NT2/D1 (cell line): ENCODE measurements at places on chromosomes 1 and 21.
A peak's percentile ranks its signal among the peaks of the same experiment; 100 is the strongest.

DNA sequence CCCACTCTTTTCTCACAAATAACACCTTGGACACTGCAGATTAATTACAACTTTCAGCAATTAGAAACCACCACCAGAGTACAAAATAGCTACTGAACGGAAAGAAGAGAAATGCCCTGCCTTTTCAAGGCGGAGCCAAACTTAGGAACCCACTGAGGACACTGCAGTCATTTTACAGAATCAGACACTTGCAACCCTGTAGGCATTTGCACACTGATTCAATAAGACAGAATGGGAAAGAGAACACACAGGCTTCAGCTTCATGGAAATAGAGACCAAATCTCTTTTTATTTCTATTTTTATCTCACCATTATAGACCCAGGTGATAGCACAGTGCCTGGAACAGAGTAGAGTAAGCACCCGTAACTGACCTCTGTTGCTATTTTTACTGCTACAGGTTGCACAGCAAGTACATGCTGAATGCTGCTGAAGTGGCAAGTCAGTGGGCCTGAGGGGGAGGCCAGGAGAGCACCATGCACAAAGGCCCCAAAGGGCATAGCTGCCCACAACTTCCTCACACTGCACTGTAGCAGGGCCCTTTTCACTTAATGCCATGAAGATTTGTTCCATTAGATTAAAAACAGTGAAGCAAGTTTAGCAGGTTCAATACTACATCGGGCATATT is 50.7 kb upstream of the EDARADD start:
- DNase-seq = no peak

GRCh38 chr1:218735436-218736032 is 390.4 kb downstream of the TGFB2 start:
- DNase-seq = no peak

DNA sequence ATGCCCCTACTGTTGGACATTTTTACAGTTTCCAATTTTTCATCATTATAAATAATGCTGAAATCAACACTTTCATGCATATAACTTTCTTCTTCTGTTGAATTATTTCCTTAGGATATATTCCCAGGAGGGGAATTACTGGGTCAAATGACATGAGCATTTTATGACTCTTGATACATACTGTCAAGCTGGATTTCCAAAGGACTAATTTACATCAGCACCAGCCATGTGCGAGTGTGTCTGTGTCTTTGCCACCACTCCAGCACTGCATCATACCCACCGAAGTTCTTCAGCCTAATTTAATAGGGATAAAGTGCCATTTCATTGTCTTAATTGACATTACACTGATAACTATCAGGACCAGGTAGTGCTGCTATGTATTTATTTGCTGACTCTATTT is 146.7 kb downstream of the CSMD2 start:
- no peak for DNase-seq

DNA sequence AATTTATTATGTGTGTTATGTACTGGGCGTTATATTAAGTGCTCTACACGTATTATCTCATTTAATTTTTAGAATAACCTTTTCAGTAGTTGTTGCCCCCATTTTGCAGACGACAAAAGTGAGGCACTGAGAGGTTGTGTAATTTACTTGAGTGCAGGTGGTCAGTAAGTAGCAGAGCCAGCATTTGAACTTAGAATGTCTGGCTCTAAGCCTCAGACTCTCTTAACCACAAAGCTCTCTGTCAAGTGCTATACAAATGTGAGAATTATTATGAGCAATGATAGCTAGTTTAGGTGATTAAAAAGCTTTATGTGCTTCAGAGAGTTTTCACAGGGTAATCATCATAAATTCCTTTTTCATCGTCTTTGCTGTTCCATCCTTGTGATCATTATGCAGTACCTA is 96.3 kb upstream of the UBE2U start:
- no peak for DNase-seq

DNA sequence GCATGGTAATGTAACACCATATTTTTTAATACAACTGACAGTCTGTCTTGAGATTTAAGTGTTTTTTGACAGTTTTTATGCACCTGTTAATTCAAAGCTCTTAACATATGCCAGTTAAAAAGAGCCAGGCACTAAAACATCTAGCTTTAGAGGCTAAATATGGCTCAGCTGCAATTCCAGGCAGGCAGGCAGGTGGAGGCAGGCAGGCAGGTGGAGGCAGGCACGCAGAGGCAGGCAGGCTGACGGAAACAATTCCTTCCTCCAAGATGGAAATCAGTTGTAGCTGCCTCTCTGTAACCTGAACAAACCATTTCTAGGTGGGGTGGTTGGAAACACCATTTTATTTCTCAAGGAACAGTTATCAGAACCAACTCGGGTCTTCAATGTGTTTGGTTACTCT is 51.2 kb downstream of the GORAB start:
- DNase-seq = no peak

DNA sequence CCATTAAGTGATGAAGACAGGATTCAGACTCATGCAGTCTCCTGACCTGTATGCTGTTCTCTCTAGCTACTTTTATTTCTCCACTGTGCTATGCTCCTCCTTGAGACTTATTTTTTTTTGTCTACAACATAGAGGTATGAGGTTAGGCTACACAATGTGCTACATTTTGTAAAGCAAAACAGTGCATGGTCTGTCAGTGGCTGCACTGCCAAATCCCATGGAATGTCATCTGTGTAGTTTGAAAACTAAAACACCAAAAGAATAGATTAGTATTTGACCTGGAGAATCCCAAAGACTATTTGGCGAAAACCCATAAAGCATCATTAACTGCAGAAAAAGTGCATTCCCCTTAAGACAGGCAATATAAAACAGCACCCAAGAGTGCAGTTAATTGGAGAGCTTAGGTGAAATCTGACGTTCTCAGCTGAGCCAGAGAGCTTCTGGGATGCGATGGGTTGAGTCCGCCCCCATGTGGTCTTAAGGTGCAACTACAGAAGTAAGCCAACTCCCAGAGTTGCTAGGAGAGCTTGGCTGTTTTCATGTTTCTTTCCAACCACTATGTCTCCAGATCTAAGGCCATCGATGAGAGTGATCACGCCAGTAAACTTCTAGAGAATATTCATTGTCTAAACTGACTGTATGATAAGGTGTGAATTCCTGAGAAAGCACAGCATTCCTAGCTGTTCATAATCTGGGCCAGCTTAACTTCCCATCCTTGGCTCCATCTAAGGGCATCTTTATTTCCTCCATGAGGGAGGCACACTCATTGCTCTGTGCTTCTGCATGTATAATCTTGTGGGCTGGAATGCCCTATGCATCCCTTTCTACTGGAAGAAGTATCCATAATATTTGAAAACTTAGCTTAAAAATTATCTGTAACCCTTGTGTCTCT is 20.7 kb upstream of the CYP2J2 start:
- DNase-seq = peak; percentile 73

DNA sequence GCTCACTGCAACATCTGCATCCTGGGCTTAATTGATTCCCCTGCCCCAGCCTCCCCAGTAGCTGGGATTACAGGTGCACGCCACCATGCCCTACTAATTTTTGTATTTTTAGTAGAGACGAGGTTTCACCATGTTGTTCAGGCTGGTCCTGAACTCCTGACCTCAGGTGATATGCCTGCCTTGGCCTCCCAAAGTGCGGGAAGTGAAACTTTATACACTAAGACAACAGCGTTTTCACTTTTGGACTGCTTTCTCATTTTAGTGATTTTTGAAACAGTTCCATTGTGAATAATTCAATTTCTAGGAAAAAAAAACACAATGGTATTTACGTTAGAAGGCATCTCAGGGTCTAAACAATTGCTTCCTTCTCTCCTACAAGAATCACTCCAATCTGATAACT is 11.8 kb upstream of the KHDRBS1 start:
- DNase-seq = no peak

GRCh38 chr21:42315296-42315891 is at the start of gene TFF3:
Gene TFF3 (minus strand): TSS chr21:42315409. CDS start chr21:42315374, 35 bp downstream.
- DNase-seq = no peak

- DNase-seq = no peak
Observed at GRCh38 chr1:220299337-220299736, 27.1 kb upstream of the RAB3GAP2 start.

DNA sequence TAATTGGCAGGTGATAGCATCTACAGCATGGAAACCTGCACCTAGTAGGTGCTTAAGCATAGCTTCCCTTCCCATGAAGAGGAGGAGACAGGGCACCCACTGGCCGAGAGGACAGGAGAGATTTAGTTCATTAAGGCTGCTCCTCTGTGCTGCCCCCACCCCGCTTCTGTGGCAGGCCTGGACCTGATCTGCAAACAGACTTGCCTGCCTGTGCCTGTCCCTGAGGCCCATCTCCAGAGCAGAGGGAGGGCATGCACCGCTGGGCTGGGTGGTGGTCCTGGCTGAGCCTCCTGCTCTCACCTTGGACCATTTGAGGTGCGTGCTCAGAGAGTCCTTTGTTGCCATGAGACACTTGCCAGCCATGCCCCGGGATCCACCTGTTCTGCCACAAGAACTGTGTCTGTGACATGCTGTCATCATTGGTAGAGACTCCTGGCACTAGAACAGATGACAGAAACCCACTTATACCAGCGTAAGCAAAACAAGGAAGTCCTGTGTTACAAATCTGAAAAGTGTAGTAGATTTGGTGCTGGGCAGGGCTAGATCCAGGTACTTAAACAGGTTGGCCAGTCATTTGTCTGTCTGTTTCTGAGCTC is 55.6 kb downstream of the PTPRF start:
- DNase-seq = no peak

DNA sequence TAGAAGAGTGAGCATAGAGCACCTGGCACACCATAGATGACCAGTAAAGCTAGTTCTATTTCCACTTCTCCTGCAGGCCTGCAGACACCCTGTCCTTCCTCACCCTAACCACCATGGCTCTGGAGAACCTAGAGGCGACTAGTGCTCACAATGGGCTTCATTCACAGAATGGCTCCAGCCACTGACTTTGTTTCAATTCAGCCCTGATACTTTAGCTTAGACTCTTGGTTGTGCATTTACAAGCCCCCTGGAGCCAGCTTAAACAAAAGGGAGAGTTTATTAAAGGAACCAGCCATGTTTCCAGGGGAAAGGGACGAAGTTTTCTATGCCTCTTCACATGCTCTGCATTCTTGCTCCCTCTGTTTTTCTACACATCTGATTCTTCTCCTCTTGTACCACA is 123.7 kb downstream of the NAV1 start:
- no peak for DNase-seq

DNA sequence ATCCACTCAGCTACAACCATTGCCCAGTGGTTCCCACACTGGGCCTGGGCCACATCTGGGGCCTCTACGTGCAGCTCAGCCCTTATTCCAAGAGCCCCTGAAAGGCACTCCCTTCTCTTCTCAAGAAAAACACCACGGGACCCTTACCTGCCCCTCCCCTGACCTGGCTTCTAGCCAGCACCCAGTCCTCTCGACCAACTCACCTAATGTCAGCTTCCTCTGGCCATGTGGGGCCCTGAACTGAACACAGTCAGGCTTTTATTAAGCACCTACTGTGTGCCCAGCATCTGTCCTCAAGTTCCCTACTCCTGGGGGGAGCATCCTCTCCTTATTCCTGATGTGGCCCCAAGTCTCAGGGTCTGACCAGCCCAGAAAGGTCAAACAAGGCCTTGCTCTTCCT is 208.4 kb downstream of the MATN1 start:
- no peak for DNase-seq

- no peak for DNase-seq
Observed at GRCh38 chr1:99751877-99752504, 14.4 kb downstream of the FRRS1 start.

DNA sequence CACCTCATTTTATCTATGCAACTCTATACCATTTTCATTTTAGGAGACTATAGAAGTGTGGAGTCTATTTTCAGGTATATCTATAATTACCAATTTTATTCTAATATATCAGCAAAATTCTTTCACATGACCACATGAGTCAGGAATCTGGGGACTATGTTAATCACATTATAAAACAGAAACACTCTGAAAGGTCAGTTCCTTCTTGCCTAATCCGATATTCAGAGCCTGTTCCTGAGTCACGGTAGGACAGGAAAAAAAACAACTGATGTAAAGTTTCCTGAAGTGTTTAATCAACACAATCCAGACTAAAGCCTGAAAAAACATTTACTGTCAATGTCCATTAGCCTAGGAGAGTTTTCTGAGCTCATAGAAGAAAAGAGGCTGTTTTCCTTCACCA is 1902.3 kb downstream of the NCAM2 start:
- no peak for DNase-seq

- DNase-seq = no peak
Observed at GRCh38 chr1:30881319-30882181, 27.0 kb downstream of the SDC3 start.

GRCh38 chr1:6577831-6578525 is 1.8 kb upstream of the ZBTB48 start:
- DNase-seq = no peak

DNA sequence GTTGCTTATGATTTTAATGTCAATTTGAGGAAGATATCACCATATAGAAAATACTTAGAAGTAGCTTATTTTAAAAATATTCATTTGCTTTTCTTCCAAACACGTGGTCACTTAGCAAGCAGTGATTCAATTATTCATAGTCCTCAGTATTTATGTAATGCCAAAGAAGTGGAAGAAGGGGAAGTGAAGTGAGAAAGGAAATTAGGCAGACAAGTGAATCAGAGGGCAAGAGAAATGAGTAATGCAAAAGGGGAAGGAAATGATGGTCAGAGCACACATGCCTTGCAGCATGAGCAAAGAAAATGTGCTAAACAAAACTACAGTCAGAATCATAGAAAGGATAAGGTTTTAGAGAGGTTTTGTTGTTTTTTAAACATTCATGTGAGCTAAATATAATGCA is 31.8 kb downstream of the SDCCAG8 start:
- no peak for DNase-seq

GRCh38 chr1:76330991-76331603 is 256.6 kb downstream of the ST6GALNAC3 start:
- peak; percentile 60 for DNase-seq

DNA sequence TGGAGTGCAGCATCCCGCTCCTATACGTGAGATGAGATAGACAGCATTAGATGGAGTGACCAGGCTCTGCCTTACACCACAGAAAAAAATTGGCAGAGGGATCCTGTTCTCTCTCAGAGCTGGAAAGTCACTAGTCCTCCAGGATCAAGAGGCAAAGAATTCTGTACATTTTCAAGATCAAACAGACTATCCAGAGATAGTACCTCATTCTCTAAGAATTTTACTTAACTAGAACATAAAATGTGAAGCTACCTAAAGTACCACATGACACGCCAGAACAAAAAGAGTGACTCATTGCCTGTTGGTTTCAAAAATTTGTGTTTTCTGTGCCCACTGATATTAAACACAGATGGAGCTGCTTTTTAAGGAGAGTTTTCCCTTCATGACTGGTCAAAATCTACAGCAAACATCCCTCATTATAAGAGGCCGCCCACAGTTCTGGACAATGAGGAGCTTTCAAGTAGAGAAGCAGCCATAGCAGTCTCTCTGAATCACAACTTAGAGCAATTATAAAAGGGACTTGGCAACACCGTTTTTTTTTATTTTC is 32.3 kb downstream of the CD160 start:
- DNase-seq = no peak

- no peak for DNase-seq
Observed at GRCh38 chr1:207902566-207902965, 8.4 kb downstream of the CD34 start.
